Esophagus squamous epithelium (tissue), 5 donors: ENCODE measurements at places on chromosomes 6 and 20.

DNA sequence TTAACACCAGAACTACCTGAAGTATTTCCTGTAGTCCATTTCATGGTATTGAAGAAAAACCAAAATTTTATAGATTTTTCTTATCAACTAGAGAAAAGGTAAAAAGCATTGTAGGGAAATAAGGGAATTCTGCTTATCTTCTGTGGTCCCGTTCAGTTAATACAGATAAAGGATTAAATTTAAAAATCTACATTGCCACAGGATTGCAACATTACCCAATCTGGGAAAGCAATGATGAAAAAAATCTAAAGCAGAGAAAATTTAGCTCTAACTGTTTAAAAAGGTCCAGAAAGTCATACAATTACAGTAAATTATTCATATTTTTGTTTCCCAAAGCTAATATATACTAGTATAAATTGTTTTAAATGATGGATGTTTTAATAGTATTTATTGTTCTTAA lies 18.0 kb downstream of the POLH start:
- no peaks in the 10 kb centered on the region for H3K4me1 ChIP-seq
- no peaks in the 10 kb centered on the region for H3K27me3 ChIP-seq
- no peak for DNase-seq

- H3K36me3 ChIP-seq, result no peaks in the 10 kb centered on the region
- peak overlapping the region; percentile 41 for H3K27ac ChIP-seq
- H3K4me3 ChIP-seq, result no peak overlapping the region
Observed at GRCh38 chr6:105753620-105754211, 332.4 kb upstream of the PRDM1 start.

DNA sequence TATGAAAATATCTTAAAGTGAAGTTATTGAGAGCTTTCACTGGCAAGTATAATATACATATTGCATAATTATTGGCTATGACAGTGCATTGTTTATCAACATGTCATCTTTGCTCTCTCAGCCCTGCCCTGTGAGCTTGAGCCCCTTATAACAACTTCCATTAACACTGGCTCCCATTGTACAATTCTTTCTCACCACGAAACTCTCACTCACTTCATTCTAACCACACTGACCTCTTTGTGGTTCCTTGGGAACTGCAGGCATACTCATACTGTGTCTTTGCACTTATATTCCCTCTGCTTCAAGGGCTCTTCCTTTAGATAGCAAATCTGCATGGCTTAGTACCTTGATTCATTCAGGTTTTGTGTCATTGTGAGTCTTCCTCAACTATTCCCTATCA lies 411.8 kb downstream of the CDKAL1 start:
- no peak for DNase-seq
- no peak overlapping the region for H3K27ac ChIP-seq
- H3K36me3 ChIP-seq, result no peaks in the 10 kb centered on the region

DNA sequence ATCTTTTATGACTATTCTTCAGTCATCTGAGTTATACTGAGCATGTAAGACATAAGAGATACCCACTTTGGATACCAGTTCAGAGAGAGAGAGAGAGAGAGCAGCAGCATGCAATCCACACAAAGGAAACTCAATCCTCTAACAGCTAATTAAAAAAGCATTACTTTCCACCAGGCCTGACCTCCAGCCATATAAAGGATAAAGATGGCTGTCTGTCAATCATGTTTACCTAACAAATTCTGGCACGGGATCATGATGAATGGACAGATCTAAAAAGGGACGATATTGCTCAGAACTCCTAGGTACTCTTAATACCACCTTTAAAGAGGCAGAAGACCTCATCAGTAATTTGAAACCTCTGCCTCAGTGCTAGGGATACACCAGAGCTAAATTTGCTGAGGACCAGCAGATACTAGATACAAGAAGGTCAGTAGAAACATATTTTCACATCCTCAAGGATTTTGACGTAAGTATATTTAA lies 159.2 kb downstream of the RPS12 start:
- H3K4me3 ChIP-seq, result no peak overlapping the region
- H3K27me3 ChIP-seq, result no peaks in the 10 kb centered on the region
- no peaks in the 10 kb centered on the region for H3K4me1 ChIP-seq
- H3K36me3 ChIP-seq, result no peaks in the 10 kb centered on the region

DNA sequence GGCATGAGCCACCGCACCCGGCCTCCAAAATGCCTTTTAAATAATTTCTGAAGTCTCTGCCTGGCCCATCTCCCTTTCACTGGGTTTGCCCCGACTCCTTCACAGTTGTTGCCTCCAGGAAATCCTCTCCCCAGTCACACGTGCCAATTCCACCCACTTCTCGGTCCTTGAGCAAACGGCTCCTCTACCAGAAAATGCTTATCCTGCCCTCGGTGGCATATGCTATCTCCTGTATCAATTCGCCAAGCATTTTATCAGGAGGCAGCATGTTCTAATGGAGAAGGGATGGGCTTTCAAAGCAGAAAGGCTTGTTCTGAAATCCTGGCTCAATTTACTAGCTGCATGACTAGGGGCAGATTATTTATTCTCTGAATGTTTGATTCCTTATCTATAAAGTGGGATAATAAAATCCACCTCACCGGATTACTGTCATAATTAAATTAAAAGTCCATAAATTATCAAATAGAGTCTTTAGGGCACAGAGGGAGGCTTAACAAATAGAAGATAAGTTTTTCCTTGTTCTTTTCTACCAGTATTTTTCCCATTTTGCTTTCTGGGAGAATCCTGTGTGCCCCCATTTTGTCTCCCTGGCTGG lies 66.3 kb downstream of the PPP1R3G start:
- H3K27ac ChIP-seq, result no peak overlapping the region
- no peak for DNase-seq
- no peaks in the 10 kb centered on the region for H3K27me3 ChIP-seq

DNA sequence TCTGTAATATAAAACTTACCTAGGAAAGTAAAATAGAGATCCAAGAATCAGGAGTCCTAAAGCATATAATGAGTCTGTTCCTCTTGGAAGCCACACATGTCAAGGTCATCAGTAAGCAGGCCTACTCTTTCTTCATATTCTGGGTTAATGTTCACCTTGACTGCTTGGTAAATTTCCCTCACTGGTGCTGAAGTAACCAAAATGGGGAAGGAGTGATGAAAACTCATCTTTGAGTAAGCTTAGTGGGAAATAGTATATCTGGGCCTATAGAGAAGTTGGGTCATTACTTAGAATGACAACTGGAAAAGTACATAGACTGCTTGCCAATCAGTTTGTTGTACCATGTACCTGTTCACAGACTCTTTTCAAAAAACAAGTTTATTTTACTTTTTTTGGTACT lies 6.6 kb downstream of the TSPYL4 start:
- peaks cover 36% of the 10 kb centered on the region for H3K4me1 ChIP-seq
- no peaks in the 10 kb centered on the region for H3K27me3 ChIP-seq
- no peaks in the 10 kb centered on the region for H3K36me3 ChIP-seq
- H3K27ac ChIP-seq, result no peak overlapping the region

- no peaks in the 10 kb centered on the region for H3K36me3 ChIP-seq
- H3K4me1 ChIP-seq, result peaks cover 32% of the 10 kb centered on the region
Observed at GRCh38 chr6:106694343-106694742, 65.0 kb downstream of the QRSL1 start.

- H3K36me3 ChIP-seq, result no peaks in the 10 kb centered on the region
- no peak for DNase-seq
- no peaks in the 10 kb centered on the region for H3K4me1 ChIP-seq
- H3K27me3 ChIP-seq, result no peaks in the 10 kb centered on the region
- H3K4me3 ChIP-seq, result no peak overlapping the region
- no peak overlapping the region for H3K27ac ChIP-seq
Observed at GRCh38 chr6:99711302-99711701, 104.7 kb downstream of the PRDM13 start.

DNA sequence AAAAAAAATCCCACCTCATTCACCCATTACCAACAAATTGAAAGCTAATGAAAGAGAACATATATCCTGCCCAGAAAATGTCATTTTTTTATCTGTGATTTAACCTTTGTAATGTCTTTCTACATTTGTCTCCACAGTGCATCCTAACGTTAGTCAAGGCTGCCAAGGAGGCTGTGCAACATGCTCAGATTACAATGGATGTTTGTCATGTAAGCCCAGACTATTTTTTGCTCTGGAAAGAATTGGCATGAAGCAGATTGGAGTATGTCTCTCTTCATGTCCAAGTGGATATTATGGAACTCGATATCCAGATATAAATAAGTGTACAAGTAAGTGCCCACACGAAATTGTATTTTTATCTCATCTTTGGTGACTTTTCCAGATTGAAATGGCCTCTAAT lies 30.0 kb downstream of the RSPO3 start:
- no peak overlapping the region for H3K27ac ChIP-seq
- no peaks in the 10 kb centered on the region for H3K4me1 ChIP-seq
- H3K36me3 ChIP-seq, result no peaks in the 10 kb centered on the region
- DNase-seq, result no peak
- no peak overlapping the region for H3K4me3 ChIP-seq
- no peaks in the 10 kb centered on the region for H3K27me3 ChIP-seq

DNA sequence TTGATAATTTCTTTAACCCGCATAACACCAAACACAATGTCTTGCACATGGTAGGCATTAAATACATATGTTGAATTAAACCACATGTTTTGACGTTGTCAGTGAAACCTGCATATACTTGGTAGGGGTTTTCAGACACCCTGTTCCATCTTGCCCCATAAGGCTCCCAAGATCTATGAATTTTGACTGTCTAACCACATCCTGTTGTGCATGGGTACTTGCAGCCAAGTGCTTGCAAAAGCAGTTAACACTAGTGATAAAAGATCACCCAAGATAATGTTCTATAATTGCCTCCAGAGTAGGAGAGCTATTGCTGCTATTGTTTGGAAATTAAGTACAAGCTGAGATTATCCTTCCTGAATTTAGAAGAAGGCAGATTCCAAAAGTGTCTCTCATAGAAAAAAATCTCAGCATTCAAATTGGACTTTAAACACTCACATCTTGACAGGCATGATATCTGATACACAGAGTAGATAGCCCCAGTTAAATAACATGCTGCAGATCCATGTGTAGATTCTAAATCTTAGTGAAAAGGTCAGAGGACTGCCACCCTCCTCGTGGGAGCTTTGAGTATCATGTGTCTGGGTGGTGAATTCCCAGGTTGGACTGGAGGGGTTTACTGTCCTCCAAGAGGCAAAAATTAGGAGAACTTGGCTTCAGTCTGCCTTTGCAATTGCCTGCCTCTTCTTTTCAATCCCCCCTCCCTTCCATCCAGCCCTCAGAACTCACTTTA lies 25.8 kb upstream of the CCN6 start:
- no peak for DNase-seq
- H3K4me1 ChIP-seq, result no peaks in the 10 kb centered on the region
- H3K36me3 ChIP-seq, result no peaks in the 10 kb centered on the region
- no peak overlapping the region for H3K4me3 ChIP-seq
- no peaks in the 10 kb centered on the region for H3K27me3 ChIP-seq

DNA sequence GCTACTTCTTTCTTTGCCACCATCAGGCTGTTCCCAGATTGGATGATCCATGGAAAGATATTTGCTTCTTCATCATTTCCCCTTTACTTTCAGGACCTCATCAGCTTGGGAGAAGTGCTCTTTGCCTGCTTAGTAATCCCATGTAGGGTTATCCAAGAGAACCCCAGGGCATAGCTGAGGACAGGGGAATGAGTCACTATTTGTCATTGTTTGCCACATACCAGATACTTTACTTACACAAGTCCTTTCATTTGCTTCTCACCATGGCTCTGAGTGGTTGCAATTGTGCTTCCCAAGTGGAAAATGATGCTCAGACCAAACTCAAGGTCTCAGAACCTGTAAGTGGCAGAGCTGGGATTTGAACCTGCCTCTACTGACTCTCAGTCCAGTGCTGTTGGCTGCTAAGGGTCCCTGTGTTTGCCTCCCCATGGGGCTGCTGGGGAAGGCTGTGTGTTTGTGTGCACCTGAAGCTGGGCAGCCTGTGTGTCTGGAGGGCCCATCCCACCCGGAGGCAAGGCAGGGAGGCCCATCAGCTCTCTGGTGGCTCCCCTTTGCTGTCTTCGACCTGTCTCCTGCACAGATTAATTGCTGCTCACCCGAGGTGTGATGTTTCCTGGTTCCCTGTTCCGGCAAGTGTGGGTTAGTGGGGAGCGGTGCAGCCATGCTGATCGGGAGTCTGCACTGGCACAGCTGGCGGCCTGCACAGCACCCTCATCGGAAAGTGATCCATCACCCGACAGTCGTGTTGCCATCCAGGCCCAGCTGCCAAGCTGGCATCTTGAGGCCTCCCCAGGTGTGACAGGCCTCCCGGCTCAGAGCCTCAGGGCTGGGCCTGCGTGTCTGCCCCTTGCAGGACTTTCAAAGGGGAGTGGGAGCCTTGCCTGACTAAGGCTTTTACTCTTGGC lies 228.8 kb downstream of the DHX35 start:
- no peaks in the 10 kb centered on the region for H3K4me1 ChIP-seq
- DNase-seq, result no peak
- H3K36me3 ChIP-seq, result no peaks in the 10 kb centered on the region
- no peaks in the 10 kb centered on the region for H3K27me3 ChIP-seq
- H3K4me3 ChIP-seq, result no peak overlapping the region
- no peak overlapping the region for H3K27ac ChIP-seq

- peaks cover 56% of the 10 kb centered on the region for H3K4me1 ChIP-seq
- H3K27ac ChIP-seq, result peak overlapping the region; percentile 81
- no peak for DNase-seq
- no peaks in the 10 kb centered on the region for H3K36me3 ChIP-seq
- H3K27me3 ChIP-seq, result no peaks in the 10 kb centered on the region
Observed at GRCh38 chr6:106495014-106495413, 134.3 kb downstream of the RTN4IP1 start.

DNA sequence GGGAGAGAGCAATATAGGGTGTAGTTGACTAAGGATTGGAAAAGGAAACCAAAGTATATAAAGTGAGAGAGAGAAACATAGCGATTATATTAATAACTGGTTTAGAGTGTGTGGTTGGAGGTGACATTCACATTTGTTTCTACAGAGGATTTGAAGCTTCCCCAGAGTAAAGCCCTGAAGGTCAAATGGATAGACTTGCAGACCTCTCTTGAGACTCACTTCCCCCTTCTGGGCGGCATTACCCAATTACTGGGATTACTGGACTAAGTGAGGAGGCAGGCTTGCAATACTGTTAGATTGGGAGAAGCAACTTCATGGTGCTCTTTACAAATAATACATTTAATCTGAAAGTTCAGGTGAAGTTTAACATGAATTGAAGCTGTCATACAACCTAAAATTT lies 10.7 kb downstream of the FIG4 start:
- H3K27ac ChIP-seq, result no peak overlapping the region
- DNase-seq, result no peak
- no peaks in the 10 kb centered on the region for H3K27me3 ChIP-seq

- H3K4me1 ChIP-seq, result no peaks in the 10 kb centered on the region
- no peak overlapping the region for H3K27ac ChIP-seq
- no peak overlapping the region for H3K4me3 ChIP-seq
- no peak for DNase-seq
- H3K27me3 ChIP-seq, result no peaks in the 10 kb centered on the region
Observed at GRCh38 chr6:63245909-63246308, 34.6 kb downstream of the FKBP1C start.
